ENCODE measurements at places on chromosomes 4 and X.
A peak's percentile ranks its signal among the peaks of the same experiment; 100 is the strongest.

DNA sequence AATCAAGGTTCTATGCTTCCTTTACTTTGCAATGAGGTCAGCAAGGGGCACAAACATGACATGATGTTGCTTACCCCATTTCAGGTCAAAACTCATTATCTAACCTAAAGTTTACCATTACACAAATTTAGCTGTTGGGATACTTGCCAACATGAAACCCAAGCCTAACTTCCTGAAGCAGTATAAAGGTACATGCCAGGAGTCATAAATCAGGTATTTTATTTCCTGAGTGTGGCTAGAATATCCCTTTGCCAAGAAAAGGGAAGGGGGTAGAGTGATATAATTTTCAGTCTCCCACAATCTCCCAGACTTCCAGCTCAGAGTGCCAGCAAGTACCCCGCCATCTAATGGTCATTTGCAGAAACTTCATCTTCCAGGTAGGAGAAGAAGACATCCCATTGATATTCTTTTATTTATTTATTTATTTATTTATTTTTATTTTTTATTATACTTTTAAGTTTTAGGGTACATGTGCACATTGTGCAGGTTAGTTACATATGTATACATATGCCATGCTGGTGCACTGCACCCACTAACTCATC lies 136.6 kb downstream of the NEXMIF start:
- DNase-seq, result no peak

DNA sequence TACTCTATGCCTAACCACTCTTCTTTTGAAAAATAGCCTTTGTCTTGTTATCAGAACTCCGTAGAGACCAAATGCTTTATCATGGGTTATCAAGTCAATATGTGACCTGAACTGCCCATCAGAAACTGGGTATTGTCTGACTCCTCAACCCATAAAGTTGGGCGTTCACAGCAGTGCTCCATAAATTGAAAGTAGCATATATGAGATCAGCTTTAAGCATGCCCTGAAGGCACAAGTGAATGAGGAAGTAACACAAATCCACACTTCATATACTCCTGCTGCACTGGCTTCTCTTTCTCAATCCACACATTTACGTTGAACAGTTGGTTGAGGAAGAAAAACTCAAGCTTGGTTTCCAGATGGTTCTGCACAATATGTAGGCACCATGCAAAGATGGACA lies 1106.0 kb downstream of the STIM2 start:
- no peak for DNase-seq

DNA sequence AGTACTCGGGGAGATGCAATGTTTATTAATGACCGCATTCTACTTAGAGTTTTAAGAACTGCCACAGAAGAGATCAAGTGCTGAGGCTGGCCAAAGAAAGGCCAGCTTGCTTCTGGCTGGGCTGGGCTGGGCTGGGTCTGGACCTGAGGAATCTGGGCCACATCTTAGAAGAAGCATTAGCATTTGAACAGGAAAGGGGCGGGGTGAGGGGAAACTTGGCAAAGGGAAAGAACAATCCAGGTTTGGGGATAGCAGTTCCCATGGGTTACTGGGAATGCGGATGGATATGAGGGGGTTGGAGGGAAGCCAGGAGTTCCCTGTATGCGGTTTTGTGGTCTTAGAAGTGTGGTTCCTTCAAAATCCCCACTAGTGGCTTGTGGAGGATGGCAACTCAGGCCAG lies 83.3 kb downstream of the CLDN34 start:
- DNase-seq, result peak; percentile 21

GRCh38 chrX:130108647-130109428 lies 1.5 kb downstream of the ELF4 start:
- no peak for DNase-seq

GRCh38 chr4:648579-649292 lies 23.4 kb downstream of the PDE6B start:
- DNase-seq, result no peak

DNA sequence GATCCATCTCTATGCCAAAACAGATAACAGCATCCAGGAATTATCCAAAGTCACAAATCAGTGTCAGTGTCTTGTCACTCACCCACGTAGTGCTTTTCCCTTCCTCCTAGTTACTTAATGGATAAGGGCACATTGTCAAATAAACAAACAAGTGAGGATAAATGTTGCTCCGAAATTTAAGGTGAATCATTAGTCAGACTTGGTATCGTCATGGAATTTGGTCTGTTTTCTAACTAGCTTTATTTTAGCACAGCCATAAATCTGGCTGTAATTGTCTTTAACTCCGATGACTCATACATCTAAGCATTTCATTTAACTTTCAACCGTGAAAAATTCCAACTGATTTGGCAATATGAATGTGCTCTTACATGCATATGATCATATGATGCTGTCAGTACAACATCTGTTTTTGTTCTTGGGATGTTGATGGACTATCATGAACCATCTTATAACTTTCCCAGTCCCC lies 83.3 kb downstream of the SNCA start:
- no peak for DNase-seq

- no peak for DNase-seq
Observed at GRCh38 chr4:159358226-159358625, 255.3 kb downstream of the RAPGEF2 start.

GRCh38 chr4:138239491-138239890 lies 2.7 kb downstream of the SLC7A11 start:
- no peak for DNase-seq

- DNase-seq, result no peak
Observed at GRCh38 chrX:15909605-15910004, 55.0 kb upstream of the AP1S2 start.

DNA sequence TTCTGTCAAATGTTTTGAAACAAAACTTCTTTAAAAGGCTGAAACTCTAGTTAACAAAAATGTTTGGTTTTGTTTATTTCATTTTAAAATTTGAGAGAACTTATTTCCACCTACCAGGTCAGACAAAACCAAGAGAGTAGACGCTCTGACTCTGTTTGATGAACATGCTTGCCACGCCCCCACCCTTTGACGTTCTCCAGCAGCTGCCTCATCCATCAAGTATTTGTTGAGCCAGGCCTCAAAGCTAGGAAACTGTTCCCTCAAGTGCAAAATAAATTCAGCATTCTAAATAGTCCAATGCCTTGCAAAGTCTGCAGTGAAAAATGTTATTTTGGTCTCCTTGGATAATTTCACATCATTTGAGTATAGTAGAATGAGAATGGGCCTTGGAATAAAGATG lies 121.6 kb downstream of the GUCY2F start:
- DNase-seq, result no peak

DNA sequence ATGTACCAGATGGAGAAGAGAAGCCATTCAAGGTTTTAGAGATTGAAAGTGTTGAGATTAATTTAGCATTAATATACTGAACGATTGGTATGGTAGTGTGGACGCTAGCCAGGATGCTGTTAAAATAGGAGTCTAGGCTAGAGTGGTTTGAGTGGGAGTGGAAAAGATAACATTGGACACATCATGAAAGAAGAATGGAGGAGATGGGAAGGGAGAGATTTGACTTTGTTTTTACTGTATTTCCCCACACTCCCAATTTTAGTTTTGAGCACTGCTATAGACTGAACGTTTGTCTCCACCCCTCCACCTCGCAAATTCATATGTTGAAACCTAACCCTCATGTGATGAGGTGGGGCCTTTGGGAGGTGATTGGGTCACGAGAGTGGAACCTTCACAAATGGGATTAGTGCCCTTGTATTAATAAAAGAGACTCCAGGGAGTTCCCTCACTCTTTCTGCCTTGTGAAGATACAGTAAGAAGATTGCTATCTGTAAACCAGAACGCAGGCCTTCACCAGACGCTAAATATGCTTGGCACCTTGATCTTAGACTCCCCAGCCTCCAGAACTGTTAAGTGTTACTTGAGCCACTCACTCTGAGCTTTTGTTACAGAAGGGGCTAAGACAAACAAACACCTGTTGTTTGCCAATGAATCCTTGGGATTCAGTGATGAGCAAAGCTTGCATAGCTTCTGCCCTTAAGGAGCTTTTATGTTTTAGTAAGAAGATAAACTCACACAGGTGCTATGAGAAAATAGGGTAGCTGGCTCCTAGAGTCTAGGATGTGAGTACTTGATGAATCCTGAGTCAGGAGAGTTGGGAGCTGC lies 25.8 kb downstream of the USP9X start:
- DNase-seq, result no peak

DNA sequence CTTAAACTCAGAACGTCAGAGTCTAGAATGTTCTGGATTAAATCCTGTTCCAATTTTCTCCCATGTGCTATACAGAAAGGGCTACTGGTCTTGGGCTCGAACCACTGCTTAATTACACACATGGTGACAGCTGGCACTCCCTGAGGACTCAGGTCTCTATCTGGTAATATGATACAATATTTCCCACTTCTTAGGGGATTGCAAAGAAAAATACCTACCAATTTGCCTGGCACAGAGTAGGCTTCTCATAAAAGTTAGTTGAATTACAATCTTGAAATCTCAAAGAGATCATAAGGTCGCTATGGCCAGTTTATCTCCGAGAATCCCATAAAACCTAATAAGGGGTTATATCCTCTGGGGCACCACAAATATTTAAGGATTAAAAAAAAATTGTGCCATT lies 8.6 kb downstream of the GPM6B start:
- DNase-seq, result no peak

GRCh38 chr4:81470456-81471297 lies 1.0 kb downstream of the RASGEF1B start:
- DNase-seq, result no peak

DNA sequence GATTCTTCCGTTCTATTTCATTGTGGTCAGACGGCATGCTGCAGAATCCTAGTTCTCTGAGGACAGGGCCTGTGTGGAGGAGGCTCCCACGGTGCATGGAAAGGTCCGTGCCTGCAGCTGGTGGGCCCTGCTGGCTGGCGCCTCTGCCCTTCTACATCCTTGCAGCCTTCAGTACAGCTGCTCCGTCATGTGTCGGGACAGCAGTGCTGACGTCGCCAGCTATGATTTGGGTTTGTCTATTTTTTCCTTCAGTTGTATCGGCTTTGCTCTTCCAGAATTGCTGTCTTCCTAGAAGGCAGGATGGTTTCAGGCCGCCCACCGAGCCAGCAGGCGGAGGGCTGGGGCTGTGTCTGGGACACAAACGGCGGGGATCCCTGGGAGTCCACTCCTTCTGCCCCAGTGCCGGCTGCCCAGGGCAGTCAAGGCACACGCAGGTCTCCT lies 32.1 kb upstream of the CPLX1 start:
- no peak for DNase-seq

DNA sequence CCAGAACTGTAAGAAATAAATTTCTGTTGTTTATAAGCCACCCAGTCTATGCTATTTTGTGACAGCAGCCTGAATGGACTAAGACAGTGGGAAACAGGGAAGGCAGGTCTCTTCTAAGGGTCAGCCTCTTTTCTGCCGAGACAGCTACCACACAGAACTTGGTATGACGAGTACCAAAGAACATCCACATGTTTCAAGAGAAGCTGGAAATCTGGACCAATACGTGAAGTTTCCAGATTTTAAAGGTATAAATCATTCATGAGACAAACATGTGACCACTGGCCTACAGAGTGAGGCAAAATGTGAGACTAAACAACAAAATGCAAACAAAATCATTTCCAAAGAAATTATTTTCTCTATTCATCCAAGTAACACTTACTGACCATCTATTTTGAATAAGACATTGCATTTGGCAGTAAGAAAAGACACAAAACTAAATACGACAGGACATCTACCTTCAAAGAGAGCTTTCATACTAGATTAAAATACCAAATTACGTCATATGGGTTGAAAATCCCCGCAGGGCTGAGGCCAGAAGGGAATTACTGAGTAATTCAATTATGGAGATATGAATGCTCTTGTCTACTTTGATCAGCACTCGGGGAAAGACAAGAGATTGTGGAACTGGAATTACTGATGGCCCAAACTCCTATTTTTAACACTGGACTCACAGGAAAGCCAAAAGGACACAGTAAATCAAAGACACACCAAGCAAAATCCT lies 7.2 kb downstream of the SCARB2 start:
- no peak for DNase-seq

GRCh38 chr4:54213761-54214160 lies 15.3 kb upstream of the PDGFRA start:
- DNase-seq, result no peak

DNA sequence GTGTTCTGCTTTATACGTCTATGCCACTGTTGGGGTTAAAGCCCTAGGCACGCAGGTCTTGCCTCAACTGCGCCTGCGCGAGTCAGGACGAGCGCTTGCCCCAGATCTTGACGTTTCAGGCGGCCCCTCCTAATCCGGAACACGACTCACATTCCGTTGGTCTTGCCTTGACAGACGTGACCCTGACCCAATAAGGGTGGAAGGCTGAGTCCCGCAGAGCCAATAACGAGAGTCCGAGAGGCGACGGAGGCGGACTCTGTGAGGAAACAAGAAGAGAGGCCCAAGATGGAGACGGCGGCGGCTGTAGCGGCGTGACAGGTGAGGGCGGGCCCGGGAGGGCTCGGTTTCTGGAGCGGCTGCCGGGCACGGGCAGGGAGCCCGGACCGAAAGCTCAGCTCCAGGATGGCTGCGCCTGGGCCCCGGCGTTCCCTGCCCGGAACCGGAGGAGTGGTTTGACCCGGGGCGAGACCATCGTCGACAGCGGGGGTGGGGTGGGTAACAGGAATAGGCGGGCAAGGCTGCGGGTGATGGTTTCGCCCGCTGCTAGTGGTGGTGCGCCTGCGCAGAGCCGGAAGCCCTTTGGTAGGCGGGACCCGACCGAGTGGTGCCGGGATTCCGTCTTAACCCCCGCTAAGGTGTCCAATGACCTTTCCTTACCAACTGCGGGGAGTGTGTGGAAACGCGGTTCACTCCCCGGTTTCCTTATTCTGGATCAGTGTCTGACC lies at the start of gene ARAF:
Gene ARAF (plus strand): TSS at position 272 of the 725 bp plus-strand sequence. CDS start 1,763 bp downstream, outside the sequence.
- peak; percentile 95 for DNase-seq

GRCh38 chr4:37903901-37904300 lies 13.0 kb downstream of the TBC1D1 start:
- DNase-seq, result no peak

GRCh38 chr4:48275247-48275646 lies 5.6 kb upstream of the TEC start:
- no peak for DNase-seq

- no peak for DNase-seq
Observed at GRCh38 chr4:75038376-75038775, 105.5 kb downstream of the PARM1 start.

DNA sequence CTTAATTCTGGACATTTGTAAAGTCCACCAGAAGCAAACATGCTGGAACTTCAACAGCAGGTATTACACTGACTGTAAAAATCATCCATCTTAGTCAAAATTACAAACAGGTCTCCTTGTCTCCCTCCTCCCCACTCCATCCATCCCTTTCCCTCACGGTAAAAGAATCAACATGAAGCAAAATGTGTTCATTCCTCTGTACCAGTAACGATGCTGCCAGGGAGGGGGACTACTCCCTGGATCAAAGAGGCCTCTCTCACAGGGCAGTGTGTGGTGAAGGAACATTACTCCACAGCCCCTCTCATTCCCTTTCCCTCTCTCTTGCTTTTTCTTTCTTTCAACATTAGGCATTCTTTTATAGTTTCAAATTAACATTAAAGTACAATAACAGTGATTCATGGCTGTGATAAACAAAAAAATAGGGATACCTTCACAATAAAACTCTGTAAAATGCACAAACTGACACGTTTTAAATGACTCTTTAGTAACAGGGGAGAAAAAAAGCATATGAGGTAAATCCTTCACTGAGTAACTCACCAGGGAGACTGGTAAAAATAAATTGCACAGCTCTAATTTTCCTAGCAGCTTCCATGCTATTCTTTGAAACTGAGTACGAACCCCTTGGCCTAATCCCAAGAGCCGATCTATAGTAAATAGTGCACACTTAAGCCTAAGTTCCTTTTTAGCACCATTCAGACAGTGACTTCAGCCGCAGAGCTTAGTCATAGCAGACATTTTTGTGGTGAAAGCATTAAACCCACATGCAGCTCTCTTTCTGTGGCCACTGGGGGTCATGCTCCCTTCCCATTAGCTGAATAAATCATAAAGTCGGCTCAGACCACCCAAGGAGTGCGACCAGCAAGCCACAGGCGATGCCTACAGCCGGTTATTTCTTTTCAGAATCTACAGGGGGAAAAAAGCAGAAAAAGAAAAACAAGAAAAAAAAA lies 215.6 kb upstream of the GYPA start:
- no peak for DNase-seq

Measured in NCI-H2107 (cell line).